HS-27A (cell line): ENCODE measurements at places on chromosomes 16 and 17.

DNA sequence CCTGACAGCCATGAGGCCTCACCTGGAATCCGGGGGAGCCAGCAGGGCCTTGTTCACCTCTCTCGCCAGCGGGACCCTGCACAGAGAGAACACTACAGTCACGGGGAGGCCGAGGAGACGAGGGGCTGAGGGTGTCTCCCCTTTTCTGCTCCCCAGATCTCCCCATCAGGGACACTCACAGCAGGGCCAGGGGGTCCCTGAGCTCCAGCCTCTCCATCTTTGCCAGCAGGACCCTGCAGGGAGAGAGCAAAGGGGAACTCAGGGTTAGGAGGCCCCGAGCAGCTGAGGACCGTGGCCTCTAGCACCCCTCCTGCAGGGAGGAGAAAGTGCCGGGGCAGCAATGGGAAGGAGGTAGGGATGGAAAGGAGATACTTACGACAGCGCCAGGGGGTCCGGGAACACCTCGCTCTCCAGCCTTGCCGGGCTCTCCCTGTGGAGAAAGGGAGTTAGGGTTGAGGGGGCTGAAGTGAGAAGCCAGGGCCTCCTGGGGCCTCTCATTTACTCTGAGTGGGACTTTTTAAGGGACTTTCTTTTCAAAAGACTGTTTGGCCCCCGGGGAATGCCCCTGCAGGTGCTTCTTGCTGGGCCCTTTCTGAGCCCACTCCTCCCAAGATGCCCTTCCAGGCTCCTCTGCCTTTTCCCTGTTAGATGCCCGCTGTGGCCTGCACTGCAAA, 8.7 kb downstream of the COL1A1 start:
- DNase-seq, result no peak

GRCh38 chr16:27284865-27285675, 16.5 kb upstream of the NSMCE1 start:
- DNase-seq, result no peak

DNA sequence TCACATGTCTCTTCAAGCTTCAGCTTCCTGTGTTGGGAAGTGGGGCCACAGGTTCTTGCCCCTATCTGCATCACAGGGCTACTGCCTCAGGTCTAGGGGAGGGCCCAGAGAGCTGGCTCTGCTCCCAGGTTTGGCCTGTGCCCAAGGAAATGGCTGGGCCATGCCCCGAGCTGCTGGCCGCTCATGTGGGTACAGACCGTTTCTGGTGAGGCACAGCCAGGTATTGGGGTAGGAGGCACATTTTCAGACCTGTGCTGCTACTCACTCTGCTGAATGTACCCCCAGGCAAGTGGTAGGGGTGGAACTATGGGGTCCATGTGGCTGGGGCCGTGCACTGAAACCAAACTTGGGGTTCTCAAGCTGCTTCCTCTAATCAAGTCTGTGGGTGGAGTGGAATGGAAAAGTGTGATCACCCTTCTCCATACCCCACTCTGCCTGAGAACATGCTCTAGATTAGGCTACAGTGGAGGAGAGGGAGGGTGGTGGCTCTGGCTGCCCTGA, 4.6 kb downstream of the GAS2L2 start:
- DNase-seq, result no peak

DNA sequence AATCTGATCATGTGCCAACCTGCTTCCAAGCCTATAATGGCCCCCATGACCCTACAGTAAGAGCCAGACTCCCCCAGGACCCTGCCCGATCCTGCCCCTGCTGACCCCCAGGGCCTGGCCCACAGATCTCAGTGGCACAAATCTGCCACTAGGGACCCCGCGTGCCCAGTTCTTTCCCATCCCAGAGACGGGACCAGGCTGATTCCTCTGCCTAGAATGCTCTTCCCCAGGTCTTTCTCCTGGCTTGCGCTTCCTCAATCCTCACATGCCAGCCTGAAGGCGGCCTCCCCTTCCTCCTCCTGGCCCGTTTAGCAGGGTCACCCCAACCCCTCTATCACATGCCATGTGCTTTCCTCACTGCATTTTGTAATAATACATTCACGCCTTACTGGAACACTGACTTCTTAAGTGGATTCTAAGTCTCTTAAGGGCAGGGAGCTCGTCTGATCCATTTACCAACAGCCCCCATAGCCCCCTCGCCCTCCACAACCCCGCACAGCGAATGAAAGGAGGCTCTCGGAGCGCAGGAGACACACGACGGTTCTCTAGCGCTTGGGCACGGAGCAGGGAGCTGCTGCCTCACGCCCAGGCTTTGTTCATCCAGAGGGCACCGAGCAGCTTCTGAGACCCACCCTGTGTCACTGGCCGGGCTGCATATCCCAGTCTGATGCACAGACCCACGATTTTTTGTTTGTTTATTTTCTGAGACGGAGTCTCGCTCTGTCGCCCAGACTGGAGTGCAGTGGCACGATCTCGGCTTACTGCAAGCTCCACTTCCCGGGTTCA, 1.2 kb downstream of the TRIM65 start:
- no peak for DNase-seq

DNA sequence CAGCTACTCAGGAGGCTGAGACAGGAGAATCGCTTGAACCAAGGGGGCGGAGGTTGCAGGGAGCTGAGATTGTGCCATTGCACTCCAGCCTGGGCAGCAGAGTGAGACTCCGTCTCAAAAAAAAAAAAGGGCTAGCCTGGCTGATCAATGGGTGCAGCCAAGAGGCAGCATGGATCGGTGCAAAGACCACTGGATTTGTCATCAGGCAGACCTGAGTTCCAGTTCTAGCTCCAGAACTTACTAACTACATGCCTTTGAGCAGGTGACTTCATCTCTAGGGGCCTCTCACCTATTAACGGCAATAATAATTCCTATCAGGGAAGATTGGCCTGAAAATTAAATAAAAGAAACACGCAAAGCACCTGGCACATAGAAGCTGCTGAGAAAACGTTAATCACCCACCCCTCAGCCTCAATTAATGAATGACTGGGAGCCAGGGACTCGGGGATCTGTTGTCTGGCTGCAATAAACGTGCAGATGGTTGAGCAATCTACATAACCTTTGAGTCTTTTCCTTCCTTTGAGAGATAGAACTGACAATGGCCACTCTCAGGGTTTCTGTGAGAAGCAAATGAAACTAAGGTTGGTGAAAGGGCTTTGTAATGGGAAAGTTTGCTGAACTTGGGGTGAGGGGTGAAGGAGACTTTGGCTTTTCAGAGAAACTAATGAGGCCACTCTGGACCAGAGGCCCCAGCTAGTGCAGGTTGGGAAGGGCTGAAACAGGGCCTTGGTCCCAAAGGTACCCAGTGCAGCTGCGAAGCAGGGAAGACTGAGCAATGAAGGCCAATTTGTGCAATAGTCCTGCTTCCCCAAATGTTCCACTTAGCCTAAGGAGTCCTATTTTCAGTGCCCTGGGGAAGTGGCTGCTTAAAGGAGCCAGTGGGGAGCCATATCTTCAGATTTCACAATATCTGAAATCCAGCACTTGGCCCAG, 7.6 kb downstream of the SEZ6L2 start:
- no peak for DNase-seq

DNA sequence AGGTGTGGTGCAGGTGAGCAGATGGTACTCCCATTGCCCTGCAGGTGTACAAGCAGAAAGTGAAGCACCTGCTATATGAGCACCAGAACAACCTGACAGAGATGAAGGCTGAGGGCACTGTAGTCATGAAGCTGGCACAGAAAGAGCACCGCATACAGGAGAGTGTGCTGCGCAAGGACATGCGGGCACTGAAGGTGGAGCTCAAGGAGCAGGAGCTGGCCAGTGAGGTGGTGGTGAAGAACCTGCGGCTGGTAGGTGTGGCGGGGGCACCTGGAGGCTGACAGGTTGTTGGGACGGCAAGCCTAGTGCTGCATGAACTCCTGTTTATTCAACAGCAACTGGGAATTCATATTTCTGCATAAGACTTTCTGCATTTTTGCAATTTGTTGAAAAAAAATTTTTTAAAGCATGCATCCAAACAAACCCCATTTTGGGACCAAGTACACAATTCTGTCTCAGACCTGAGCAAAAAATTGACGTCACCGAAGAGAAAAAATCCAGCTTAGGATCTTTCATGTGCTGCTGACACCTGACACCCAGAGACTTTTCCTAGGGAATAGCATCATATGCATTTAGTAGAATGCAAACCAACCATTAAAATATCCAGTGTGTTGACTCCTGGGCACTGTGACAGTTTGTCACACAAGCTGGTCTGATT, 13.5 kb upstream of the DBNDD1 start:
- no peak for DNase-seq

GRCh38 chr16:50692999-50693781, at the start of gene NOD2:
TSS of gene NOD2 (plus strand) at chr16:50693606. CDS start at chr16:50699496, 5,890 bp downstream.
- no peak for DNase-seq

DNA sequence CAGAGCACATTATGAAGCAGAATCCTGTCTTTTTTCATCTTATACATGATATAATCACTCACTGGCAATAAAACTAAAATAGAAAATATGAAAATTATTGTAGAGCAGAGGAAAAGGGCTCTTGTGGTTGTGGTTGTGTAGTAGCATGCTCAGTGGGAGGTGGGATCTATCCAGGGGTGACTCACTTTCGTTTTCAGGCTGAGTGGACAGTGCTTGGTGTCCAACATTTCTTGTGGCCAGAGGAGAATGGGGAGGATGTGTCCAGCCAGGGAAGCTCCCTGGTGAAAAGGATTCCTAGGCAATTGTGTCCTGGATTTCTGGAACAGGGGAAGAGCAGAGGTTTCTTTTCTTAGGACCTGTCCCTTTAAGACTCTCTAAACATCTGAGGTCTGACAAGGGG, 31.9 kb upstream of the CPHXL start:
- DNase-seq, result no peak

DNA sequence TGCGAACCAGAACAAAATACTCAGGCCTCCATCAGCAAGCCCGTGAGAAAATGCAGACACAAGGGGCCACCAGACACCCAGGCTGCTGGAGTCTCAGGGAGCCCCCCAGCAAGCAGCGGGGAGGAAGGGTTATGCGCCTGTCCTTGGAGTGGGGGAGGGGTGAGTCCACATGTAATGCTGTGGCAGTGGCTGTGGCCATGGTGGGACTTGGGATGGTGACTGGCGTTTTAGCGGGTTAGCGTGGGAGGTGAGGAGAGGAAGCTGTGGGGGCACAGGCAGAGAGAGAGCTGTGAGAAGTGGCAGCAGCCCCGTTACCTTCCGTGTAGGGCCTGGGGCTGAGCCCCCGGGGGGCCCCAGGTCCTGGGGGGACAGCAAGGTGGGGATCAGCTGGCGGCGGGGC, 58.3 kb downstream of the SRCIN1 start:
- DNase-seq, result no peak

DNA sequence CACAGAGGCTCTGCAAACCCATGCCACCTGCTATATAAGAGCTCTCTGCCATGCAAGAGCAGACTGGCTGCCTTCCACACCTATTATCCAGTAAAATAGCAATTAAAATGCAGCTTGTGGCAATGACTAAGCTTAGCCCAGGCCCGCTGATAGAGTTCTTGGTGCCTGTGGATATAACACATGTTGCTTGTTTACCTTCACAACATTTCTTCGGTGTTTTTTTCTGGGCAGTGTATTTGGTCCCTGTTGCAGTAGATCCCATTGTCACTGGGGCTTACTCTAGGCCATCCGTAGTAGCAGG, 63.5 kb downstream of the SPECC1 start:
- no peak for DNase-seq

DNA sequence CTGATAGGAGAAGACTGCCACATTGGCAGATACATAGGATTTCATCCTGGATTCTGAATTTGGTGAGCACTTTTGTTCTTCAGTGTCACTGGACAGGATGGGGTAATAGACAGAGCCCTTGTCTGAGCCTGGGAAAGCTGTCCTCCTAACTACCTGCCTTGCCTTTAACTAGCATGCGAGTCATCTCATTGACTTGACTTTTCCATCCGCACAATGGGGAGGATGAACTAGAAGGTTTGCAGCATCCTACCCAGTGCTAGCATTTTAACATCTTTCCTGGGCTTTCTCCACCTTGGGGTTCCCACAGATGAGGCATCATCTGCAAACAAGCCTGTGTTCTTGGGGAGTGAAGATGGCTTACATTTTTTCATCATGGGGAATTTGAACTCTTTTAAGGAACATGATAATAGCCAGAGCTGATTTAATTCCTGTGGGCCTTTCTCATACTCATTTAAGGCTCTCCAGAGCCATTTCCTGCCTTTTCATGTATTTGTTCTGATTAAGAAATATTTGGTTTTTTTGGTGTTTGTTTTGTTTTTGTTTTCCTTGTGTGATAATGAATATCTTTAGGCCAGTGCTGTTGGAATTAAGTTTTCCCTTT, 139.5 kb downstream of the MSI2 start:
- no peak for DNase-seq

DNA sequence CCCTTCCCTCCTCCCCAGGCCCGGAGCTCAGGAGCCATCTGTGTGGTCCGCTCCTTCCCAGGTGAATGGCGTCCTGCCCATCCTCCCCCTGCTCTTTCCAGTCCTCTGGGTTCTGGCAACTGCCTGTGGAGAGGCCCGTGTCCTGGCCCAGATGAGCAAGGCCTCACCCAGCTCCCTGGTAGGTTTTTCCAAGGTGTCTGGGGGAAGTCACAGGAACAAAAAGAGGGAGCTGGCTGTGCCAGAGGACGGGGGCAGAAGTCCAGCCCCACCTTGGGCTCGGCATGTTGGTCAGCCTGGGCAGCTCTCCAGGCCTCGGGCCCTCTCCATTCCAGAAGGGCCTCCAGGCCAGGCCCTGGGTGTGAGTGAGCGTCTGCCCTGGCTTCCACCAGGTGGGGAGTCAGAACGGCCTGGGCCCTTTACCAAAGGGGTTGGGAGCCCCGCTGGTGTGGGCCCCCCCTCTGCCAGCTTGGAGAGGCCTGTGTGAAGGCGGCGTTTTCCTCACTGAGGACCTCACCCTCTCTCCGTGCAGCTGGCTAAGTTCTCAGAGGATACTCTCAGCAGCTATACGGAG, 25.1 kb downstream of the CASKIN2 start:
- DNase-seq, result no peak

- DNase-seq, result peak; percentile 72
Observed at GRCh38 chr17:43356999-43357398, 41.8 kb upstream of the ARL4D start.

- DNase-seq, result no peak
Observed at GRCh38 chr16:87661561-87661960, 59.3 kb downstream of the JPH3 start.

- no peak for DNase-seq
Observed at GRCh38 chr16:57637424-57637823, 9.0 kb downstream of the ADGRG1 start.

DNA sequence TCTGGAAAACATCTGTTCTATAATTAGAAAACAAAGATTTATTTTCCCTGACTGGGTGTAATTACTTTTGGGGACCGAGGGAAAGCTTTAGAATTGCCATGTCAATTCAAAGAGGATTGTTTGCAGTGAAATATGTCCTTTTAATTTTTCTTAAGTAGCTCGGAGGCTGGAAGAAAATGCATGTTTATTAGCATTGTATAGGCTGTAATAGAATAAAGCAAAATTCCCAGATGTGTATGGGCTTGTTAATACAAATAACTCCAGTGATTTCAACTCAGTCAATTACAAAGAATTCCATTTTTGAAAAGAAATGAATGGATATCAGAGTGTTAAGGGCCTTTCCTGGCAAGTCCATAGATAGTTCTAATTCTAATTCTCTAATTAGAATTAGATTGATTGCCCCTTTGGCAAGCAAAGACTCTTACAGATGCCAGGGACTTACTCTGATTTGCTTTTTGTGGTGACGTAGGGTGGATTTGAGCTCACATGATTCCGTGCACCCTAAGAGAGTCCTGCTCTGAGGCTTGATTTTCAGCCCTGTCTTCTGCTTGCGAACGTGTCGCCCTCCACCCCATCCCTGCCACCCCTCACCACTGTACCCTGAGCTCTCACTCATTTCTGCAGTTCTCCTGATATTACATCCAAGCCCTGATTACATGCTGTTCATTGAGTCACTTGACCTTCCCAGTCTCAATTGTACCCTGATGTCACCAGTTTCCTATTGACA, 70.0 kb upstream of the FAM20A start:
- no peak for DNase-seq
